ENCODE measurements at places on chromosomes 16 and 17.
A peak's percentile ranks its signal among the peaks of the same experiment; 100 is the strongest.

DNA sequence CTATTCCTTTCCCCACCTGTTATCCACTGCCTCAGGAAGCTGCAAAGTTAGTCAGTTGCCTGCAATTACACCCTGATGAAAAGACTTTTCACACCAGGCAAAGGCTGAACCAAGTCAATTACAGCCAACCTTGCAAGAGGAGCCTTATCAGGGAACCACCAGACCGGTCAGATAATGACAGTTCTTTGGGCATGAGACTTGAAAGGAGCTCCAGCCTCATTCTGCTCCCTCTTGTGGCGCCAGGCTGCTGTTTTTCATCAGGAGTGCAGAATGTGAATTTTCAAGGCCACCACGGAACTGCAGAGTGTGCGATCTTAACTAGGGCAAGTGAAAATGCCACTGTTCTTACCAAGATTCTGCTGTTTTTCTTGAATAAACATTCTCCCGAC, 22.5 kb downstream of the DNAI2 start:
- peak; percentile 84 for DNase-seq

DNA sequence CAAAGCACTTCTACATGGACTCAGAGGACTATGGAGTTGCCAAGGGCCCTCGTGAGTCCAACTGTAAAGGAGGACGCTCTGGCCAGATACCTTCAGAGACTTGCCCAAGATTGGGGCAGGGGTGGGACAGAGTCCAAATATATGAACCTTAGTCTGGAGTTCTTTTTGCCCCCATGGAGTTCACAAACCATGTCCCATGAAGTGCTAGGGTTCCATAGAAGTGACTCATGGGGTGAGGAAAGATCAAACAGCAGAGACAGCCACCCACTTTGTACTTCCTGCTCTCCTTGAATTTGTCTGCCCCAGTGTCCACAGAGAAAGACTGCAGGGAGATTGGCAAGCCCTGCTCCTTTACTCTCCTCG, 29.0 kb downstream of the SRL start:
- DNase-seq, result no peak

DNA sequence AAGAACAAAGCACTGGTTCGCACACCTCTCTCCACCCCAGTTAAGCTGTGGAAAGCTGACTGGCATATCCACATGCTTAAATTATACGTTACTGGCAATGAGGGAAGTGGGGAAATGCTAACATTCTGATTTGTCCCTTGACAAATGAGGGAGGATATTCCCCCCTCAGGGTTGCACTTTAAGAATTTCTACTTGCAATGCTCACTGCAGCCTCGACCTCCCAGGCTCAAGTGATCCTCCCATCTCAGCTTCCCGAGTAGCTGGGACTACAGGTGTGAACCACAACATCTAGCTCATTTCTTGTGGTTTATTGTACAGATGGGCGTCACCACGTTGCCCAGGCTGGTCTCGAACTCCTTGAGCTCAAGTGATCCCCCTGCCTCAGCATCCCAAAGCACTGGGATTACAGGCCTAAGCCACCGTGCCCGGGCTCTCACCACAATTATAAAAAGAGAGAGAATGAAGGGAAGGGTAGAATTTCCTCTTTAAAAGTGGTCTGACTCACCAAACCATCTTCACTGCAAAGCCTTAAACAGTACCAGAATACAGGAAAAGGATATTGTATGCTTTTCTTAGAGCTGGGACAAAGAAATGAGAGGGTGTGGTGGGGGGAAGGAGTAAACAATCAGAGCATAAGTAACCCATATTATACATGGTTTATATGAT, 38.9 kb downstream of the KANSL1 start:
- peak; percentile 16 for DNase-seq

DNA sequence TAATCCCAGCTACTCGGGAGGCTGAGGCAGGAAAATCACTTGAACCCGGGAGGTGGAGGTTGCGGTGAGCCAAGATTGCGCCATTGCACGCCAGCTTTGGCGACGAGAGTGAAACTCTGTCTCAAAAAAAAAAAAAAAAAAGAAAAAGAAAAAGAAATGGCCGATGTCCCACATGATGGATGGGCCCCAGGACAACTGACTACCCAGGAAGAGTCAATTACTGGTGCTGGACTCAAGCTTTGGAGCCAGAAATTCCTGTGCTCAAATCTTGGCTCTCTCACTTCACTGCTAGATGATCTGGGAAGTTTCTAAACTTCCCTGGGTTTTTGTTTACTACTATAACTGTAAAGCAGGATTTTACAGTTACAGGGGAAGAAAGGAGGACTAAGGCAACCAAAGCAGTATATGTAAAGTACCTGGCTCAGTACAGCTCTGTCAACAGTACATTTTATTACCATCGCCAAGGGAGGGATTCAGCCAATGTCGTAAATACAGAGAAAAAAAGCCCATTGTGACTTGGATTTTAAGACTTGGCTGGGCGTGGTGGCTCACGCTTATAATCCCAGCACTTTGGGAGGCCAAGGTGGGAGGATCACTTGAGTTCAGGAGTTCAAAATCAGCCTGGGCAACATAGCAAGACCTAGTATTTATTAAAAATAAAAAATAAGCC, 11.9 kb downstream of the C16orf86 start:
- no peak for DNase-seq

GRCh38 chr16:30350134-30350871, 4.8 kb downstream of the CD2BP2 start:
- no peak for DNase-seq

DNA sequence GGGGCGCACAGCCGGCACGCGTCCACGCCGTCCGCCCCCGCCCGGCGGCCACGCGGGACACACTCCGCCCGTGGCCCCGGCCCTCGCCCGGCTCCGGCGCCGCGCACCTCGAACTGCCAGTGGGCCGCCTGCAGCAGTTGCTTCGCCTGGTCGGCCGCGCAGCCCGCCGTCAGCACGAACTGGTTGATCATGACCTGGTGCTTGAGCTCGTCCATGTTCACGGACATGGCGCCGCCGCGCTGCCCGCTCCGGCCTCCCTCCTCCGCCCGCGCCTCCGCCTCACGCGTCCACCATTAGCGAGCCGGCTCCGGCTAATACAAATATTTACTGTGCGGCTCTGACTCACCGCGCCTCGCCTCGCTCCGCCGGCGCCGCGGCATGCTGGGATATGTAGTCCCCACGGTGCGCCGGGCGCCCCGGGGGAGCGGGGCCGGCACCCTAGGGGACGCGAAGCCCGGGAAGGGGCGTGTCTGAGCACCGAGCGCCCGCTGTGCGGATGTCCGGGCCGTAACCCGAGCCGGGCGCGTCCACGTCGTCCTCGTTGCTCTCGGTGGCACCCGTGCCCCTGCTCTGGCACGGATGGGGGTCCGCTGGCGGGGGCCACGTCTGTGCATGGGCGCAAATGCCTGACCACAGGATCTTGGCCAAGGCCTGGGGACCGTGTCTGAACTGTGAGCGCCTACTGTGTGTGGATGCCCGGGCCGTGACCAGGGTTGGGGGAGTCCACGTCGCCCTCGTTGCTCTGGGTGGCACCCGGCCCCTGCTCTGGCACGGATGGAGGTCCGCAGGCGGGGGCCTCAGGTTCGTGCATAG, at the start of gene UBALD1:
Gene UBALD1, minus strand, starts transcription at position 318 of the 813 bp plus-strand sequence. Its CDS starts 91 bp downstream, at position 227.
- DNase-seq, result peak; percentile 86

GRCh38 chr16:78925083-78925767, 675.3 kb downstream of the MAF start:
- peak; percentile 15 for DNase-seq

DNA sequence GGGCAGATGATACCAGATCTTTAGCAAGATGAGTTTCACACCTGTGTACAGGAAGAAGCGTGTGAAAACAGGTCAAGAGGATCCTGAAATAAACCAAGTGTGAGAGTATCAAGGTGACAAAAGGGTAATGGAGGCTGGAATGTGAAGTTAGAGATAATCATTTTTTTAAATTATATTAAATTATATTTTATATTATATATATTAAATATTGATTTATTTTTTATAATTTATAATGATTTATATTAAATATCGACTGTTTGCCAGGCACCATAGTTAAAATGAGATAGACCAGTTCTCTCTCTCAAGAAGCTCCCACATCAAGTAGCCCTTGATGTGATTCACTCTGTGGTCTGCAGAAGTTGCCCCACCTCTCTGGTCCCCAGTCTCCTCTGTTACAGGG, 360.2 kb upstream of the HSBP1 start:
- no peak for DNase-seq

DNA sequence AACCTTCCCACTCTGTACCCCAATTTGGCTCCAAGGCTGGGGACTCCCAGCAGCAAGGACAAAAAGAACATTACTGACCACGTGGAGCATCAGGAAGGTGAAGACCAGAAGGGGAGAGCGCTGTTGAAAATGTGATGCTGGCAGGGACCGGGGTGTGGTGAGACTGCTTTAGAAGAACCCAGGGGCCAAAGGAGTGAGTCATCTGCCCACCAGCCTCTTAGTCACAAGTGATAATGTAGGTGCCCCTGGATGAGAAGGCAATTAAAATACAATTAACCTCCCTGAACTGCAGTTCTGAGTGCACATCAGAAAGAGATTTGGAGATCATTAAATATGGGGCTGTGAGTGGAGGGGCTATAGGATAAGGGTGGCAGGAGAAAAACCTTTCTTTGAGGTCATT, 366.6 kb upstream of the CCL2 start:
- no peak for DNase-seq

- DNase-seq, result no peak
Measured at GRCh38 chr17:61579961-61580360, 11.1 kb downstream of the NACA2 start.

DNA sequence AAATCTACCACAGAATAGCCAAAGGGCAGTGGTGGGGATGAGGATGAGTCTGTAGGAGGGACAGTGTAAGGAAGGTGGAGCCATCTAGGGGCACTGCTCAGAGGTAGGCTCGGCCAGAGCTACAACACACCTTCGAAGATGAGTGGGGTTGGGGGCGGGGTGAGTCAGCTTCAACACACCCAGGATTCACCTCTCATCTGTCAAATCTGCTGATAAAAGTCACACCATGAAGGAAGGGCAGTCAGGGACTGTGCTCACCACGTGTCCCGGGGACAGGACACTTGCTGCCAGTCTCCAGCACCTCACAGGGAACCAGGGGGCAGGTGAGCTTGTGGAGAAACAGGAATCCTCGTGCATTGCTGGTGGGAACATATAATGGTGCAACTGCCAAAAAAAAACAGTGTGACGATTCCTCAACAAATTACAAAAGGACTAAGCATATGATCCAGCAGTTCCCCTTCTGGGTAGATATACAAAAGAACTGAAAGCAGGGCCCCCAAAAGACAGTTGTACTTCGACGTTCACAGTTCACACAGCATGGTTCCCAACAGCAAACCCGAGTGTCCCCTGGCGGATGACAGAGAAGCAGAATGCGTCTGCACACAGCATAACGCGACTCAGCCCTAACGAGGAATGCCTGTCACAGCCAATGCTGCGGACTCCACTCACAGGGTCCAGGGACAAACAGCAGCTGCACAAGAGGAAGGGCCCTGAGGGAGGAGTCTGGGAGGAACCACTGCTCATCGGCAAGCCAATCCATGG, 133.1 kb downstream of the ANKRD11 start:
- DNase-seq, result peak; percentile 69

DNA sequence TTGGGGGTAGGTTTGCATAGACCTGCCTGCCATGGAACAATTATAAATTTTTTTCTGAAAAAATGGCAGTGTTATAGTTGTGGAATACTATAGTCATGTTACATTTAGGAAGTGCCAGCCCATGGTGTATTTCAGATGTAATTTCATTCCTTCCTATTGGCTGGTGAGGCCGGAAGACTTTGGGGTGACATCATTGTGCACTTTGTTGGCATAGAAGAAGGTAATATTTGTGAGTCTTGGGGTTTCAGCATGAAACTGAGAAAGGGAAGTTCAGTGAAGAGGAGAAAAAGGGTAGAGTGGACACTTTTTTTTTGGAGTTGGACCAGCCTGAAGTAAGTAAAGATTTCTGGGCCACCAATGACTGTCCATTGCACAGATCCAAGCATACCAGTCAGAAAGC, 16.0 kb upstream of the HEATR6 start:
- DNase-seq, result no peak

- DNase-seq, result no peak
Measured at GRCh38 chr17:78915872-78916632, 9.1 kb downstream of the TIMP2 start.

GRCh38 chr16:23949630-23950290, 114.0 kb downstream of the PRKCB start:
- no peak for DNase-seq

GRCh38 chr17:49703557-49704277, 4.0 kb downstream of the SLC35B1 start:
- peak; percentile 31 for DNase-seq

GRCh38 chr16:84049403-84050060, 6.9 kb upstream of the SLC38A8 start:
- DNase-seq, result no peak

- DNase-seq, result peak; percentile 70
Measured at GRCh38 chr17:77963441-77963840, 4.9 kb downstream of the TNRC6C start.

GRCh38 chr17:16440901-16441629, 25.7 kb downstream of the TRPV2 start:
- DNase-seq, result no peak

GRCh38 chr16:47721006-47721637, 260.0 kb downstream of the PHKB start:
- no peak for DNase-seq

DNA sequence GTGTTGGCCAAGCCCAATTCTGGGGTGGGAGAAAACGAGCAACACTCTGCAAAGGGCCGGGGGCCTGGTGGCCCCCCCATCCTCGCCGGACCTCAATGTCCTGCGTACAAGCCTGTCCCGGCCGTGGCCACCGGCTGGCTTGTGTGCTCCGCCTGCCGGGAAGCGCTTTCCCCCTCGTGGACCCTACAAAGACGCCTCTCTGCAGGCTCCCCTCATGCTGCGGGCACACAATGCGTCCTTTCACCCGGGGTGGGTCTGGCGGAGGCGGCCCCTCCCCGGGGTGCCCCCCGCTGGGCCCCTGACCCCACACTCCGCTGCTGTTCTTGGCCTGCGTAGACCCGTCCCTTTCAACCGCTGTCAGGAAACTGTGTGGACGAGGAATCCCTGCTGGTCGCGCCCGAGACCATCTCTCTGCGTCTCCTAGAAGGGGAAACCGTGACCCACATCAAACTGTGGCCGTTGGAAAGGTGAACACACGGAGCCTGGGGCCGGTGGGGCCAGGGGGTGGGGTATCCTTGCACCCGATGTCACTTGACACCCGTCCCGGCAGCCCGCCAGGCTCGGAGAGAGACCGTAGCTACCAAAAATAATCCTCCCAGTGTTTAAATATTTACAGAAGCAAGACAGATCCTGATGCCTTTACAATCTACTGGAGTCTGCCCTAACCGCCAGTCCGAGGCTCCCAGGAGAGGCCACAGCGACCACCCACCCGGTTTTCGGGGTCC, 43.6 kb downstream of the TBC1D16 start:
- DNase-seq, result no peak

DNA sequence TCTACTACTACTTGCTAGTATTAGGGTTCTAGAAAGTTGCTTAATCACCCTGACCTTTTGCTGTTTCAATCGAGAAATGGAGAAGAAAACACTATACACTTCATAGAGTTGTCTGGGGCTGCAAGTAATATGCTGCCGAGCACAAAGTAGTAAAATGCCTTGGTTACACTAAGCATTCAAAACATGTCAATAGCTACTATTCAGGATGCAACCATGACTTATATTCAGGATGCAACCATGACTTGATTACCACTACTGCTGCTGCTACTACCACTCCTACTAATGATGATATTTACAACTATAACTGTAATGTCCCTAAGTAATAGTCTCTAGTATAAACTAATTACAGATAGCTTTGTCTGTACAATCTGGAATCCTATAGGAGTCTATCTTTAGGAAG, 35.3 kb downstream of the ADAMTS18 start:
- no peak for DNase-seq

GRCh38 chr16:57695680-57696069, 1.1 kb downstream of the DRC7 start:
- DNase-seq, result no peak

Data from putamen (tissue), 1 donor.